ENCODE measurements at places on chromosomes 6 and 20. TPM values are rescaled to one million over a fixed set of nuclear protein-coding genes. Genes with fewer than 3 reads are reported as not detected.

Gene TRDN
- not detected for total RNA-seq

Gene OR2H1
- not detected for total RNA-seq

Gene RFX6
- total RNA-seq = not detected

Gene PBOV1
- total RNA-seq = not detected

Gene PANK2
- total RNA-seq = 33.3 TPM

Gene NRSN1
- total RNA-seq = not detected

Gene TUBB1
- not detected for total RNA-seq

Gene FLOT1
- total RNA-seq = 180 TPM

Gene BMP5
- 2.0 TPM for total RNA-seq

Gene MCCD1
- not detected for total RNA-seq

Gene APCDD1L
- 4.2 TPM for total RNA-seq

Gene TLDC2
- total RNA-seq = 0.34 TPM

Gene ADGRB3
- 0.17 TPM for total RNA-seq

Gene PDE7B
- 5.6 TPM for total RNA-seq

Gene HLA-DMB
- not detected for total RNA-seq

Gene CCDC28A
- 14.1 TPM for total RNA-seq

Gene UBD
- not detected for total RNA-seq

Gene TAB2
- 15.5 TPM for total RNA-seq

Gene PPP1R3G
- 0.59 TPM for total RNA-seq

Gene NFS1
- 27.9 TPM for total RNA-seq

Gene PRR18
- not detected for total RNA-seq

Gene LGSN
- total RNA-seq = not detected

Gene XKR7
- not detected for total RNA-seq

Gene THBS2
- 43.2 TPM for total RNA-seq

Gene PRSS35
- total RNA-seq = 2.7 TPM

Gene CCN6
- not detected for total RNA-seq

Gene CALHM4
- total RNA-seq = not detected

Gene PLTP
- 51.7 TPM for total RNA-seq

Gene ERVFRD-1
- not detected for total RNA-seq

Gene DNMT3B
- total RNA-seq = 4.0 TPM

Gene PPP1R14C
- not detected for total RNA-seq

Gene LTB
- total RNA-seq = not detected

Gene PRRT1
- 0.17 TPM for total RNA-seq

Gene NKAIN2
- not detected for total RNA-seq

Gene QKI
- 77.2 TPM for total RNA-seq

Gene PSORS1C2
- not detected for total RNA-seq

Gene MAK
- 0.15 TPM for total RNA-seq

Gene CLPSL1
- total RNA-seq = not detected

Gene PLA2G7
- not detected for total RNA-seq

Gene RPL10A
- 1,648 TPM for total RNA-seq

Gene OPRM1
- total RNA-seq = not detected

Gene C2
- 0.30 TPM for total RNA-seq

Gene UBR2
- 10.1 TPM for total RNA-seq

Gene GPR6
- not detected for total RNA-seq

Gene C20orf144
- 0.84 TPM for total RNA-seq

Gene SESN1
- total RNA-seq = 7.3 TPM

Gene MEP1A
- total RNA-seq = not detected

Gene NKX2-2
- not detected for total RNA-seq

Gene MUC21
- not detected for total RNA-seq

Gene TRIM31
- not detected for total RNA-seq

Gene FNDC11
- total RNA-seq = 0.50 TPM

Gene OR12D3
- not detected for total RNA-seq

Gene LY6G5C
- 2.2 TPM for total RNA-seq

Gene SPAG4
- total RNA-seq = 6.8 TPM

Gene RIMS4
- total RNA-seq = not detected

All from bronchus fibroblast of lung (primary cell).